ENCODE measurements at places on chromosomes 2 and 18.

DNA sequence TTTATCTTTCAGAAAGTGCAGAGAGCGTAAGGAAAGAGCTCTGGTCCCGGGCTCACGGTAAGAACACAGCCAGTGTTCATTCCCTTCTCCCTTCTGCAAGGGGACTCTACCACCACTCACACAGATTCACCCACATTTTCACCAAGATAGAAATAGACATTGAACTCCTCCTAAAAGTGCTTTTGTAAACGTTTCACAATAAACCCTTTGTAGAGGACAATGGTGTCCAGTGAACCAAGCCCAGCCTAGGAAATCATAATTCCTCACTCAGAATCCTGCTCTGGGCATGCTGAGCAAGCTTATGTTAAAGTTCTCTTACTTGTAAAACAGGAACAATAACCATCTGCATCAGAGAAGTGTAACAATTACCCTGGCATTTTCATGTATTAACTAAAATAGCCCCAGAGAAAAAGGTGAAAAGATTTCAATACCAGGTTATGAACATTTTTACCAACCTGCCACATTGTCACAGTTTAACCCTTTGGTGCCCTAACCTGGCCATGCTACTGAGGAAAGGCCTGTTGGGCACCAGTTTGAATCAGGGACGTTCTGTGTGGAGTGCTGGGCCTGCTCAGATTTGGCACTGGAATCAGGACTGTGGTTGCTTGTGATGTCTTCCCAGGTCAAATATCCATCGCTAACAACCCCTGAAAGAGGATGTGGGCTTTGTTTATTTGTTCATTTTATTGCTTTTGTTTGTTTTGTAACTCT lies 22.5 kb upstream of the NDUFV2 start:
- no peak for DNase-seq

GRCh38 chr2:134408791-134409190 lies 154.9 kb downstream of the MGAT5 start:
- no peak for DNase-seq

- no peak for DNase-seq
Measured at GRCh38 chr2:8448824-8449556, 232.9 kb upstream of the ID2 start.

DNA sequence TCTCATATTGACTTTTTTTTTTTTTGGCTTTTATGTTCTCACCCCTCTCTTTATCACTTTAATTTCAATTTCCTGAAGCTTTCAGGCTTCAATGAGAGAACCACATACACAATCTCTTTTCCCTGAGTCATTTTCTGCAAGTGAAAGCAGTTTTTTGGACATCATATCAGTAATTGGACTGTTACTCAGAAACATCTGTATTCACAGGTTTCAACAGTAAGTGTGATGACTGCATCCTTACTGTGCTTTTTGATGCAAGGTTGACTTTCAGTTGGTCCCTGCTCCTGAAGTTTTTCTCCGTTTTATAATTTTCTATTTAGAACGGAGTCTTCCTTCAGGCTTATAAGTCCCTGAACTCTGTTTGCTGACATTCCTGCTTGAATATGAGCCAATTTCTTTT lies 70.5 kb upstream of the CCBE1 start:
- DNase-seq, result no peak

DNA sequence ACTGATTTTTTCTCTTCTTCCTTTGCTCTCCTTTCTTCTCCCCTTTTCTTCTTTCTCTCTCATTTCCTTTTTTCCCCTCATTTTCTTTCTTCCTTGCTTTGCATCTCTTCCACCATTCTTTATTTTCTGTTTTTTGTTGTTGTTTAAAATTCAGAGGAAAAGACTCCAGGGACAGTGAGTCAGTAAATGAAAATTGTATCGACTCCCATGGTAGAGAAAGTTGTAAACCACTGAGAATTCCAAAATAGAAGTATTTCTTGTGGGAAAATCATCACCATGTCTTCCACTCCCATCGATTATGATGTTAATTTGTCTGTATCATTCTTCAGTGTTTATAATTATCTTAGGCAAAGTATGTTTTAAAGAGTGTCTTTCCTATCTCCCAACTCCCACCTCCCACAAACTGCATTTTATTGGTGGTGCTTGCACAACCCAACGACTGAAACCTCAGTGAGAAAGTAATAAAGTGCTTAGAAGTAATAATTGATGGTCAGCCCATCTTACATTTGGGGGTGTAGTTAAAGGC lies 134.3 kb downstream of the IRS1 start:
- no peak for DNase-seq

GRCh38 chr2:219282375-219282774 lies 3.2 kb downstream of the DNAJB2 start:
- DNase-seq, result no peak

- no peak for DNase-seq
Measured at GRCh38 chr18:50803592-50803991, 16.2 kb downstream of the MRO start.

DNA sequence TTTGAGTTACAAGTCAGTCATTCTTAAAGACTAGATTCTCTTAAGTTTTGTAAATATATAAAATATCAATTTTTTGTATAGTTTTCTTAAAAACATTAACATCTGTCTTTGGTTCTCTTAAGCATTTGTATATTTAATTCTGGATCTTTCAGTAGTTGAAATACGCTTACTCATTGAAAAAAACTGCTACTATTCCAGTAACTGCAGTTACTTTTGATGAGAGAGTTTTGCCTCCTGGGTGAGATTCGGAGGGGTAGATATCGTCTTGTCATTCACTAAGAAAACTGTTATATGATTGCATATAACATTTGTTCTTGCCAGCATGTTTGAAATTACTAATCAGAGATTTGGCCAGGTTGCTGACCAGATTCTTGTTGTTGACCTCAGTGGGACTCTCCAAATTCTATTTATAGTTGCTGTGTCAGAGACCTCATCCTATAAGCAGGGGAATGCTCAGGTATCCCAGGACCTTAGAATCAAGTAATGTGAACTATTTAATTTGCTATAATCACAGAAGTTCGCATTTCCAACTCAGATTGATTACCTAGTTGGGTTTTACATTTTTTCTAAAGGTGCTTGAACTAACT lies 7.9 kb downstream of the AGPS start:
- no peak for DNase-seq

GRCh38 chr2:224638301-224638823 lies 53.2 kb upstream of the CUL3 start:
- no peak for DNase-seq

DNA sequence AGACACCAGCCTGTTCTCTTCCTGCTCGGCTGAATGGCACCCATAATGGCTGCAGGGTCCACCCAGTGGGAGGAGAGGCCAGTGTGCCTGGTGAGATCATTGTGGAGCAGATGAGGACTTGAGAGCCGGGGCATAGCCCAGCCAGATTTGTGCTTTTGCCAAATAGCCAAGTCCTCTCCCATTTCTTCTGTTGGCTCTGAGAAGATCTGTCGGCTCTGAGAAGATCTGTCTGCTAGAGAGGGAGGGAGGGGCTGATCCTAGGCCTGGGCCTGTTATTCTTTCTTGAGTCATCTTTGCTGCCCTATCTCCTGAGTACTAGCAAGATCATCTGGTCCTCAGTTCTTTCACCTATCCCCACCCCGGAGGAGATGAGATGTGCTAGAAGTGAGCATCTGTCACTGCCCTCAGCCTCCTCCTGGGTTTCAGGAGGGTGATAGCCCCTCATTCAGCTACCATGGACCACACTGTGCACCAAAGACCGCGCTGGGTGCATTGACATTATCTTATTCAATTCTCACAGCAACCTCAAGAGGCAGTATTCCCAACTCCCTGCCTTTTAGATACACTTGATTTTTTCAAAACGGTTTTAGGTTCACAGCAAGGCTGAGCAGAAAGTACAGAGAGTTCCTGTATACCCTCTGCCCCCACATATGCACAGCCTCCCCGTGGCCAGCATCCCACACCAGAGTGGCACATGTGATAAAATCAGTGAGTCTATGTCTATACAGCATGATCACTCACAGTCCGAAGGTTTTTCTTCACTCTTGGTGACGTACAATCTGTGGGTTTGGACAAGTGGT lies 98.6 kb downstream of the CAPN13 start:
- no peak for DNase-seq

- DNase-seq, result no peak
Measured at GRCh38 chr2:58073751-58074150, 27.1 kb downstream of the VRK2 start.

- no peak for DNase-seq
Measured at GRCh38 chr2:74566754-74567085, 12.2 kb downstream of the DOK1 start.

GRCh38 chr2:182952741-182953450 lies 85.4 kb downstream of the NCKAP1 start:
- DNase-seq, result no peak

DNA sequence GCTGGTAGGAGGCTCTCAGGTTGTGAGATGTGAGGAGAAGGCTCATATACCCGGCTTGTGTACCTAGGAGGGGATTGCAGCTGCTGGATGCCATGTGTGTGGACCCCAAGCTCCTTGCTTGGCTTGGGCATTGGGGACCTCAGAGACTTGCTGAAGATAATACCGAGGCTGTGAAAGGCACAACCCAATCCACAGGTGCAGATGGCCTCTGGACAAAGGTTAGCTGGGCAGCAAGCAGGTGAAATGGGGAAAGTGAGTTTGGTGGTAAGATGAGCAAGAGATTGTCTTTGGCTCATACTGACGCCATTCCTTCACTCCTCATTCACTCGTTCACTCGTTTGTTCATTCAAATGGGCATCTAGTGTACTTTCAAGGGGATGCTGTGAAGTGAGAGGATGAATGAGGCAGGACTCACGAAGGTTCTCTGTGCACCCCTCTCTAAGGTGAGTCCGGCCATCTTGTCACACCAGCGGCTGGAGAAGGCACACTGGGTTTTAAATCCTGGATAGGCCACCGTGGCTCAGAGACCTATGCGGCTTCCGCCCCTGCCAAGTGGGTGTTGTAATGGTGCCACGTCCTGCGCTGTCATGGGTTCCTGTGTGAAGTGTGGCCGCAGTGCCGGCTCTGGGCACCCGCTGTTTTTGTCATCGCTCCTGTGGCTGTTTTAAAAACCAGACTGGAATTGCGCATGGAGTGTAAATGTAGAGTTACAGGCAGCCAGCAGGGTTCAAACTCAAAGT lies 13.7 kb downstream of the FBLN7 start:
- DNase-seq, result no peak

Data from Panc1 (cell line).